ENCODE measurements at places on chromosomes 13 and 19.

- no peak for DNase-seq
Measured at GRCh38 chr13:74205313-74205690, 71.1 kb upstream of the KLF12 start.

- DNase-seq = no peak
Measured at GRCh38 chr13:100182900-100183490, 94.1 kb downstream of the PCCA start.

DNA sequence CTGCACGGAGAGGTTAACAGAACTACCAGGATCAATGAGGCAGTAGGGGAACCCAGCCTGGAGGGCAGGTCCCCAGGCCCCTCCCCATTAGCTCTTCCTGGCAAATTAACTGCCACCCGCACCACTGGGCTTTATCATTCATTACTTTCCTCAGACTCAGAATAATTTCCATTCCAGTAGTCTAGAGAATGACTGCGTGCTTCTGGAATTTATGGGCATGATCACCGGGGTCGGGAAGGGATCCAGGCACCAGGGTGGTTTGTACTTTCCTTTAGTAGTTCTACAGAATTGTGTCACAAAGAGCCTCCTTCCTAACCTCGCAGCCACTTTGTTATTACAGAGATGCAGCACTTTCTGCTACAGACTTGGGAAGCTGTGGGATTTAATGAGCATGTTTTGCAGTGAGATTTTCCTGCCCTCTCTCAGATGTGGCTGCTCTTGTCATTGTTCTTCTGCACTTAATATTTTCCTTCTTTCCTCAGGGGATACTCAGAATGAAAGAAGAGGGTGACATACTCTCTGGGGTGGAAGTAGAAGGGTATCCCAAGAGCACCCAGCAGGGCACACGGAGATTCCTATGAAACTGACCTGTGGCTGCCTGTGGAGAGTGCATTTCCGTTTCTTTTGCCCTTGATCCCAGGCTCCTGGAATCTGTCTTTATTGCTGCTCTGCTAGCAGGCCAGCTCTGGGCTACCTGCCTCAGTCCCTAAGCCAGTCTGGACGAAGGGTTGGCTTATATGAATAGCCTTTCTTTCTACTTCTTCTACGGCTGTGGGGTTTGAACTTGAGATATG lies 285.0 kb upstream of the SLC10A2 start:
- no peak for DNase-seq

GRCh38 chr13:68535329-68535728 lies 1305.2 kb upstream of the PCDH9 start:
- no peak for DNase-seq

GRCh38 chr19:46963093-46963734 lies 56.4 kb upstream of the NPAS1 start:
- no peak for DNase-seq

GRCh38 chr19:41930322-41930722 lies 2.1 kb upstream of the ERFL start:
- DNase-seq = no peak

All from esophagus squamous epithelium (tissue), 5 donors.